ENCODE measurements at places on chromosomes 2 and 18.

DNA sequence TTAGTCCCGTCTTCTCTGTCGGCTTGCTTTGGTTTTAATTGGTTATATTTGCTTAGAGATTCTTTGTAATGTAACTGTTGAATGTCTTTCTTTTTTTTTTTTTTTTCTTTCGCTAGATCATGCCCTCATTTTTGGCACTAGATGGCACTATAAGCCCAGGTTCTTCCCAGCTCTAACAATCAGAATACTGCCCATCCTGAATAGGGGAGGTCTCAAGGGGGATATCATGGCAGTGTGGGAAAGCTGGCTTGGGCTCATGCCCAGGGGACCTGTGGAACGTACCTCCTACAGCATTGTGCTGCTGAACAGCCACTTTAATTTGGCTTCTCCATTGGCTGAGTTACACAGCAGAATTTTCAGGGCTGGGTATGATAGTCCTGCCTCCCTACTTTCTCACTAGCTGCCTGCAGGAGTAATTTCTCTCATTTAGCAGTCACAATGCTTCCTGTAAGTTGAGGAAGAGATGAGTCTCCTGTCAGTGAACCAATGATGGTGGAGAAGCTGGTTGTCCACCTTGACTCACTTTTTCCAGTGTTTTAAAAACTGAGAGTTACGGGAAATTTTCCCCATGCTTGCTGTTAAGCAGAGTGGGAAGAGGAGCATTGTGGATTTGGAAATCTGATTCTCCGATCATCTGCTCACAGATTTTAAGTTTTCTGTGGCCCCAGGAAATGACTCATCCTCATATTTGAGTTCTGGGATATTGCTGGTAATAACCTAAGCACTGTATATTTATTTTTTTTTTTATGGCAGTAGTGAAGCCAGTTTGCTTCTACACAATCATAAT, 47.2 kb downstream of the RAD51AP2 start:
- DNase-seq = no peak

DNA sequence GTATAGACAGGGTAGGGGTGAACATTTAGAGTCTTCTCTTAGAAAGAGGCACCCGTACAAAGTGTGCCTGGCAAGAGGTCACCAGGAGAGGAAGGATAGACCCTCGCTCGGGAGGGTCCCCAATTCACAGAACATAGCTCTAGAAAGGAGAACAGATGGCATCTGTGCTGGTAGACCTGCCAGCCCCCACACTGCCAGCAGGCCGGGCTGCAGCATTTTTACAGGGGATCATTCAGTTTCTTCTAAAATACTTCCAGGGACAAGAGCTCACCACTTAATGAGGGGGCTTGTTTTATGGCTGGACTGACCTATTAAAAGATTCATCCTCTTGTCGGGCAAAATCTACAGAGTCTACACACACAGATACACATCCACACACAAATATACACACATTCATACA, 149.9 kb downstream of the SEPTIN10 start:
- DNase-seq = no peak

DNA sequence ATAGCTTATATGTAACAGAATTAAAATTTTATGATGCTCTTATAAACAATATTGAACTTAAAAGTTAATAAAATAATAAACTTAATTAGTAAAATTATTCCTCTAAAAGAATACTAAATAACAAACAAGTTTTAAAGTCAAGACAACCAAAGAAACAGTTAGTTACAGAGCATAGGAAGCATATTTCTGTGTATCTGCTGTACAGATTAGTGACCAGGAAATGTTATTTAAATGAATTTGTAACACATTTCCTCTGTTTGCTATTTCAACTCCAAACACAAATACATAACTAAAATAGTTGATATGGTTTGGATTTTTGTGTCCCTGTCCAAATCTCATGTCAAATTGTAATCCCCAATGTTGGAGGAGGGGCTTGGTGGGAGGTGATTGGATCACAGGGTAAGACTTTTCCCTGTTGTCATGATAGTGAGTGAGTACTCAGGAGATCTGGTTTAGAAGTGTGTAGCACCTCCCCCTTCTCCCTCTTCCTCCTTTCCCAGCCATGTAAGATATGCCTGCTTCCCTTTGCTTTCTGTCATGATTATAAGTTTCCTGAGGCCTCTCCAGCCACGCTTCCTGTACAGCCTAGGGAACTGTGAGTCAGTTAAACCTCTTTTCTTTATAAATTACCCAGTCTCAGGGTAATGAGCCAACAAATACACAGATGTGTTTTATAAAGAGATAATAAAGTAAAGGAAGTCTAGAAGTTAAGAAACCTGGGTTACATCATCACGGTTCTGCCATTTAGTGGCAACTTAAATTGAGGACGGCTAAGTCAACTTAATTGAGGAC, 51.8 kb downstream of the ROCK2 start:
- DNase-seq = no peak

DNA sequence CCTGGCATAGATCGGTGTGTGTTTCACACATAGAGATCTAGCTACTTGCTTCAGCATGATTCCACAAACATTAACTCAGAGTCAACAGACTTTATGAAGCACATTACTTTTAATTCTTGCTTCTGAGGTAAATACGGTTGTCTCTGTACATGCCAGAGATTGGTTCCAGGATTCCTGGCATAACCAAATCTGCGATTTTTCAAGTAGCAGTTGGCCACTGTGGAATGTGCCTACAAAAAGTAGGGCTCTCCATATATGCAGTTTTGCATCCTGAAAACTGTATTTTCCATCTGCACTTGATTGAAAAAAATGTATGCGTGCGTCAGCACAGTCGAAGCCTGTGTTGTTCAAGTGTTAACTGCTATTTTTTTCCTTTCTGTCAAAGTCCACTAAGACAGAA, 85.0 kb downstream of the ZAP70 start:
- no peak for DNase-seq

- no peak for DNase-seq
Observed at GRCh38 chr18:80197528-80197927, 49.8 kb downstream of the PARD6G start.

- DNase-seq = no peak
Observed at GRCh38 chr18:79107886-79108285, 38.7 kb downstream of the ATP9B start.

DNA sequence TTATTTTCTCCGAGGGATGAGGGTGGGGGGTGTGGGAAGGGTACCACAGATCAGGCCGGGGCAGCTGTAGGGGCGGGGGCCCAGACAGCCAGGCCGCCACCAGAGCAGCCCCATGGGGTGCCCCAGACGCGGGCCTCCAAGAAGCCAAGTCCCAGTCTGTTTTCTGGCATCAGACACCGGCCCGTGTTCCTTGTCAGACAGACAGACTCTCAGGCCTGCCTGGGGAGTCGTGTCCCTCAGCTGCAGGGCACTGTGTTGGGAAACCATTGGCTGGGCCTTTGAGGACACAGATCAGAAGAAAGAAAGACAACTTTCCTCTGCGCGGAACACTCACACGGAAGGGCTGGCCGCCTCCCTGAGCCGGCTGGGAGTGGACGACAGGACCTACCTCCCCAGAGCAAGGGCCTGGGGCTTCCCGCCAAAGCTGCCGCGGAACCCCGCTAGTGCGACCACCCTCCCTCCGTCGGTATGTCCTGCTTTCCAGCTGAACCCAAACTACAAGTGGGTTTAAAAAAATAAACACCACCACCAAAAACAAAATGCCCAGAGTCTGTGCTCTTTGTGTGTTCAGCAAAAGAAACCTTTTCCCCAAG, 88.0 kb downstream of the SMAD7 start:
- no peak for DNase-seq

GRCh38 chr18:62690236-62690815, 25.0 kb upstream of the PHLPP1 start:
- DNase-seq = no peak

DNA sequence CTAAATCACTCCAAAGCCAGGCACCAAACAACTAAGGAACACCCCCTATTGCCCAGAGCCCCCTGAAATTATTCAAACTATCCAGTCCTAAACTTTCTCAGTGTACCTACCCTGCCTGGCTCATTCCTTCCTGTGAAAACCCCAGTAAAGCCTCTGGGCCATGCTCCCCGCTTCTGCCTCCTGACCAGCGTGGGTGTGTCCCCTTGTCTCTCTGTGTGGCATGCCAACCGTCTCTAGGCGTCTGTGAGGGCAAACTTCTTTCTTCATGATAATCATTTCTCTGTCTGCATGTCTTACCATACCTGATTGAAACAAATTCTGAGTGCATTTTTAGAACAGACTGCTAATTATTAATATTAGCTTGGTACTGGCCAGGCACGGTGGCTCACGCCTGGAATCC, 109.0 kb upstream of the MSH2 start:
- no peak for DNase-seq

DNA sequence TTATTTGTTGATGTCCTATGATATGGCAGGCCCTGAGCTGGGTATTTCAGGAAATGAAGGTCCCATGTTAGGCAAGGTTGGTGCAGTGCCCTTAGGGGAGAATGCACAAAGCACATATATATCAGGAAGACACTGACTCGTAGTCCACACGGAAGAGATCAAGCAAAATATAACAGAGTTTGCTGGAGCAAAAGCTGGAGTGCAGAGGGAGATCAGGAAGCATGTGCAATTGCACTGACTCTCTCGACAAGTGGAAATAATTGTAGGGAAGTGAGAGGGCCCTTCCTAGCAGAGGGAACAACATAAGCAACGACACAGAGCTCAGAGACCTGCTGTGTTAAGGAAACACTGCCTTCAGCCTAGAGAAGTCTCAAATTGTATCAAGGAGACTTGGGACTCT, 4.2 kb downstream of the ZNF385B start:
- DNase-seq = no peak

DNA sequence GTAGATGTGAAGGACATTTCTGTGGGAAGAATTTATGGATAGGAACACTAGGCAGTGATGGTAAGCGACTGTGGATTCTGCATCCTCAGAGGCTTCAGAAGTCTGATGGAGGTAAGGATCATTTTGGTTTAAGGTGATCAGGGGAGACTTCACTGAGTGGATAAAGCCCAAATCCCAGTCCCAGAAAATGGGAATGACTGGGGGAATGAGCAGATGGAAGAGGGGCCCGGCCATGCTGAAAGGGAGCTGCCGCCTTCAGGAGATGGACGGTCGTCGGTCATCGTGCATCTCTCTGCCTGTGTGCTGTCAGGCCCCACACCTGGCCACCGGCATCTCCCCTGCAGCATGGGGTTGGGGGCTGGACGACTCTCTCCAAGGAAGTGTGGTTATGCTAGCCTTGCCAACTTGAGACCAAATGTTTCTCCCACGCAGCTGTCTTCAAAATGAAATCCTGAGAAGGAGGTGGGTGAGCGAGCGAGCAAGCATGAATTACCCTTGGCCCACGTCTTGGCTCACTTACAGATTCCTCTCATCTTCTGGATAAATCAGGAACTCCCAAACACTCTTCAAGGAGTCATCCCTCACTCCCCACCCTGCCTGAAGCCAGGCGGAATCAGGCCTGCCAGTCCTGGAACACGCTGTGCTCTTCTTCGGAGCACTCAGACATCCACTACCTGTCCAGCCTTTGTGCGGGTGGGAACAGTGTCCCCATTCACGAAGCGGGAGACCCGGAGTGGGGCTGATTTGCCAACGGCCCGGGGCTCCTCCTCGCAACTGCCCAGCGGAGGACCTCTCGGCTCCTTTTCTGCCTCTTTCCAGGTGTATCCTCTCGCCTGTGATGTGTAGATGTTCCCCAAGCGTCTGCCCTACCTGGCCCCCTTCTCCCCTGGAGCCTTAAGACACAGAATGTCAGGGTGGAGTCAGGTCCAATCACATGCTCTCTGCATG, 85.6 kb downstream of the PRKCE start:
- no peak for DNase-seq

DNA sequence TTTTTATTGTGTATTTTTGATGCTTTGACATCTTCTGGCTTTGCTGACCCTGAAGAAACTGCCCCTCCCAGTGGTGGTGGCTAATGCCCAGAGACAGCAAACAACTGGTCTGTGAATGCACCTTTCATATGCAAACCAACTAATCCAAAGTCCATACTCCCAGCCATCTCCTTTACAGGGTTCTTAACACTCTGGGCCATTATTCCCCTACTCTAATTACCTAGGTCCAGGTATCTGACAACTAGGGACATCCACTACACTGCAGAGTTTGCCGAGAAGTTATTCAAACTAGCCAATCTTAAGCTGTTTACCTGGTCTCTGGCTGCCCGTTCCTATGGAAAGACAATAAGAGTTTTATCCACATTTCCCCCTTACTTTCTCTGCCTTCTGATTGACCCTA, 73.6 kb downstream of the FSHR start:
- DNase-seq = no peak

GRCh38 chr2:24225499-24226242, 50.8 kb downstream of the FAM228A start:
- no peak for DNase-seq

GRCh38 chr2:48341551-48342133, 188.3 kb upstream of the STON1 start:
- no peak for DNase-seq

DNA sequence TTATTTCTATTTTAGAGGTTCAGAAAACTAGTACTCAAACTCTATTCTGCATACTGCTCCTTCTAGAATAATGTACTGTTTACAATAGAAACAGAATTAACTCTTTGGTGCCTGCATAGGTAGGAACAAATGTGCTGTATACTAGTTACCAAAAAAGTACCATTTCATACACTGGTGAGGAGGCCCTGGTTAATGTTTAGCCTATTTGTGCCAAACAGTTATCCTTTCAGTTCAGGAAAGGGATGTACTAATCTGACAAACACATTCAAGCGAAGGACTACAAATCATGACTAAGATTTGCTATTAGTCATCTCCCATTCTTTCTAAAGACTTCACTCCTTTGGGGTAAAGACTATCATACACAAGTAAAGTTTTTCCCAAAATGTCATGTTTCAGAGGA, 47.4 kb downstream of the EXOC6B start:
- DNase-seq = no peak

GRCh38 chr2:117714745-117715417, 99.6 kb upstream of the DDX18 start:
- DNase-seq = no peak

DNA sequence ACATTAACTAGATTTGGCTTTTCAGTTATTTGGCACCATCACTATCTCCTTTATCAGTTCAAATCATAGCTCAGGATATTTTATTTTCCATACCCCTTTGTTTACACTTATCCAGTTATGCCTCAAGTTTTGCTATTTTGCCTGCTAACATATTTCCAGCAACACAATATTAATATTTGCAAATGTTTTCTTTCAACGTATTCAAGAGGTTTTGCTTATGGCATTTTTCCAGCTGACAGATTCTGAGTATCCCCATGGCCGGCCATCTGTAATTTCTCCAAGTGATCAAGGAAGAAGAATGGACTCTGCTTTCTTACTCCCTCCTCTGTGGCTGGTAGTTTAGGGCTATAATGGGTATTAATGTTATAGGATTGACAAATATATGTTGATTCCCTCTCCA, 49.4 kb downstream of the RND3 start:
- DNase-seq = no peak

- DNase-seq = no peak
Observed at GRCh38 chr18:75966431-75966830, 528.6 kb downstream of the ZNF516 start.

All from urinary bladder (tissue), 4 donors.